ENCODE measurements at places on chromosomes 4 and X.

DNA sequence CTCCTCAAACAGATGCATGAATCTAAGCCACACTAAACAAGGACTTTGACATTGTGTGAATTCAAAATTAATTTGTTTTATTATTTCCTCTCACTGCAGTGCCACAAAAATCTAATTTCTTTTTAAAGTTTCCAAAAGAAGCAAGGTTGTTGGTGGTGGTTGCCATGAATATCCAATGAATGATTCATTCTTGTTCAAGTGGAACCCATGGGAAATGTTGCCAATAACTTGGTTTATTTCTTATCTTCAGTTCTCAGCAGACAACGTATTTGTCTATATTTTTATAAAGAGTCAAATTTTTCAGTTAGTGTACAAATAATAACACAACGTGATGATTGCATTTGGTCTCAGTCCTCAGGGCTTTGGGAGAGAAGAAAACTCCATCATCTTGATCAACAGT, 309.4 kb upstream of the NOCT start:
- DNase-seq, result no peak

- DNase-seq, result no peak
These were observed 110.1 kb upstream of the VEGFC start for GRCh38 chr4:176902710-176903323.

DNA sequence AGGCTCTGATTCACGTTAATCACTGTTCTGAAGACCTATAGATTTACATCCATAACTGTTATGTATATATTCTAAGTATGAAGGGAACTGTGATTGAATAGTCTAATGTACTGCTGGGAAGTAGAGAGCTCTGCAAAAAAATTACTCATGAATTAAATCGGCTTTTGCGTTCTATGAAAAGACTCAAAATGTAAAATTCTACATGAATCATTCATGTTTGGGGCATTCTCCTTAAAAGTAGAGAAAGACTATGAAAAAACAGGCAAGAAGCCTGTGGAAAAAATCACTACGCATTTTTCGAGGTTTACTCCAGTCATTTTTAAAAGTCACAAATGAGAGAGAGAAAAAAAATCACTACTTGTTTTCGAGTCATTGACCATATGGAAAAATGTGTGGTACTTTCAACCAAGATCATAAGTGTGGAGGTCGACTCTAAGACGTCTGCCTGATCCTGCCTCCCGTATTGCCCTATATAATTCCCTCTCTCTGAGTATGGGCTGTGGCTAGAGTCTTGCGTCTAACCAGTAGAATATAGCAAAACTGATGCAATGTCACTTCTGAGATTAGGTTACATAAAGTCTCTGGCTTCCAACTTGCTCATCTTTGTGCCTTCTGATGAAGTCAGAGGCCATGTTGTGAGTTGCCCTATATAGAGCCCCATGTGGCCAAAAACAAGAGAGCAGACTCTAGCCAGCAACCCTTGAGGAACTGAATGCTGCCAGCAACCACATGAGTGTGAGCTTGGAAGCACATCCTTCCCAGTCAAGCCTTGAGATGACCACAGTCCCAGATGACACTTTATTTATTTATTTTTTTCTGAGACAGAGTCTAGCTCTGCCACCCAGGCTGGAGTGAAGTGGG, 32.1 kb upstream of the VEGFD start:
- no peak for DNase-seq

GRCh38 chrX:30219372-30219771, 4.0 kb downstream of the MAGEB2 start:
- DNase-seq, result no peak

- no peak for DNase-seq
These were observed 55.8 kb downstream of the MAP9 start for GRCh38 chr4:155321006-155321405.

- DNase-seq, result peak; percentile 5
These were observed at the start of gene MGST2 for GRCh38 chr4:139665690-139666529. Gene MGST2 (plus strand): TSS chr4:139665819. CDS start chr4:139666020, 201 bp downstream.

- no peak for DNase-seq
These were observed 21.2 kb downstream of the L1CAM start for GRCh38 chrX:153864561-153865320.

DNA sequence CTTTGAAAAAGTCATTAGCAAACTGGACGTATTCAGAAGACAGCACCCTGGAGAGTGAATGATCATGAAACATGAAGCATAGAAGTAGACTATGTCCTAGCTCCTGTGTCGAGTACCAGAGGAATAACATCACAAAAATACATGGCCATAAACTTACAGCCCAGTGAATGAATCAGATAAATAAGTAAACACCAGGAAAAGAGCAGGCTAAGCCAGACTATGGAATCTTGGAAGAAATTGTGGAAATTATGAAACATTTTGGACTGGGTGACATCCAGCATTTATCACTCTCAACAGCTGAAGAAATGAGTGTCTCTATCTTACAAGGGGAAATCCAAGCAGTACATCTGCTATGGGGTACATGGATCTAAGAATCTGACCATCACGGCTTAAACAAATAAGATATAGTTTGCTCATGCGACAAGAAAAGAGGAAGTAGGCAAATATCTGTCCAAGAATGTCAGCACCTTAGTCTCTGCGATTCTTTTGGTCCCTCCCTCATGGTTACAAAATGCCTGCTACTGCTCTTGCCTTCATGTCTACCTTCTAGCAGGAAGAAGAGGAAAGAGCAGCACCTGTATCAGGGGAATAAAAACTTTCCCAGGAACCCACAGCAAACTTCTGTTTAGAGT, 481.5 kb downstream of the BCOR start:
- DNase-seq, result no peak

- DNase-seq, result no peak
These were observed 13.5 kb downstream of the SNCA start for GRCh38 chr4:89823416-89823815.

DNA sequence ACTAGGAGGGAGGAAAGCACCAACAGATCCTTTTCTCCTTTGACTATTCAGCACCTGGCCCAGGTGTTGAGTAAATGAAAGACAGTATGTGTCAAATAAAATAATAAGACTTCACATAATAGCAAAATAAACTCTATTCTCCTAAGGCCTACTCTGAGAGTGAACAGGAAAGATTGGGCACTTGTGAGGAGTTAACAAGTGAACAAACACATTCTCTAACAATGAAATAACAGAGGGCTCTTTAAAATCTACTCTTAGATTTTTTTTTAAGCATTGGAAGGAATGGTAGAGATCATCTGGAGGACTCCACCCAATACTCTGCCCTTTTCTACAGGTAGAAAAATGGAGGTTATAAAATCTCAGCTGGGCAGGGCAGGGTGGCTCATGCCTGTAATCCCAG, 39.1 kb upstream of the NOCT start:
- no peak for DNase-seq

- DNase-seq, result no peak
These were observed 34.2 kb upstream of the SULT1E1 start for GRCh38 chr4:69894186-69894585.

DNA sequence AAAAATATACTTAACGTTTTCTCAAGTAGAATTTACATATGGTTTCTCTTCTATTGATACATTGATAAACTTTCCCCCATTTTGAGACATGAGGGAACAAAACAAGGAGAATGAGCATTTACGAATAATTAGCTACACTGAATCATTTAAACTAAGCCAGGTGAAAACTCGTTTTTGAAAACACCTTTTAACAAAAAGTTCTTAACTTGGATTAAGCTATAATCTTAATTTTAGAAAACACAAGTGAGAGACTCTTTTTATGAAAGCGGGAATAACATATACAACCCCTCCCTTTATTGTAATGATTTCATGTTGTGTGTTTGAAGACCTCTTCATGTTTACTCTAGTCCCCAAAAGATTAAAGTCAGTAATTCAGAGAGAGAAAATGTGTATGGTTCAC, 20.1 kb downstream of the PDLIM3 start:
- no peak for DNase-seq

- DNase-seq, result no peak
These were observed 372.3 kb upstream of the F9 start for GRCh38 chrX:139158256-139158655.

DNA sequence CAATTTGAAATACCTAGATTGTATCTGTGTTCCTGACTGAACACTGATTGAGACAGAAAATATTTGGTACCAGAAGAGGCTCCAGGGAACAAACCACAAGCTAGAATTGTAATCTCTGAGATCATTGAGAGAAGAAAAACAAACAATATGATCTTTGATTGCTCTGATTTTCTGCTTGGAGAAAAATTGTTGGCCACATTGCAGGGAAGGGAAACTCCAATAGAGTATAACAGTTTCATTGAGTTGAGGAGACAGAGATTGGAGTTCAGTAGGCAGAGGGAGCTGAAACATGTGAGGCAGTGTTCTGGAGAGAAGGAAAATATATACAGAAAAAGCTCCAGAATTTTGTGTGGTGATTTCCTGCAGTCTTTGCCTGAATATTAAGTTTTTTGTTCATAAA, 158.2 kb downstream of the C4orf33 start:
- DNase-seq, result no peak

- no peak for DNase-seq
These were observed 169.7 kb downstream of the TMEM47 start for GRCh38 chrX:34487364-34487763.

DNA sequence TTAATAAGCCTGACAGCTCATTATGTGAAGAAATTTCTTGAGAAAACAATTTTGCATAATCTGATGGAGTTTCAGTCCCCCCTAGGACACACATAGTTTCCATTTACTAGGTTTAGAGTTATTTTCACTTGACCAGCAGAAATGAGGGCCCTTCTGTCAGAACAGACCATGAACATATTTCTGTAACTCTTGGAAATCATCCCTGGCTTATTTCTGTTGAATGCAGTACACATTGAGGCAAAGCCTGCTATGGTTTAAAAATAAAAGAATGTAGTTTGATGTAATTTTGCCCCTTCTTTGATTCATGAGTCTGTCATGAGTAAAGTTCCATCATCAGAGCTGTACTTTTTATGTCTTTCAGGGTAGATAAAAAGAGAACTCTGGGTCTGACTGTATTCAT, 104.6 kb upstream of the ETNPPL start:
- DNase-seq, result no peak

DNA sequence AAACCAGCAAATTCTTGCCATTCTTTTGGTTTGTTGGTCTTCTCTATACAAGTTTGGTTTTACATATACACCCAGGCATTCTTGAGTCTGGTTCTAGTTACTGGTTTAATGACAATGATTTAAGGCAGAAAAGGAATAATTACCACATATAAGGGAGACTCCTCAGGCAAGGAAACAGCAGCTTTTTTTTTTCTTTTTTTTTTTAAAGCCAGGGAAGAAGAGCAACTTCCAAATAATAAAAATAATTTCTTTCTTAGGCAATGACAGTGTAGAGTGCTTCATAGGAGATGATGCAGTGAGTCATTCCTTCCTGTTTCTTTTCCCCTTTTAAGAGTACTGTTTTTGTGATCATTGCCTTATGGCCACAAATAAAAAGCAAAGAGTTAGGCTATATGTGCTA, 289.7 kb downstream of the DKK2 start:
- no peak for DNase-seq

DNA sequence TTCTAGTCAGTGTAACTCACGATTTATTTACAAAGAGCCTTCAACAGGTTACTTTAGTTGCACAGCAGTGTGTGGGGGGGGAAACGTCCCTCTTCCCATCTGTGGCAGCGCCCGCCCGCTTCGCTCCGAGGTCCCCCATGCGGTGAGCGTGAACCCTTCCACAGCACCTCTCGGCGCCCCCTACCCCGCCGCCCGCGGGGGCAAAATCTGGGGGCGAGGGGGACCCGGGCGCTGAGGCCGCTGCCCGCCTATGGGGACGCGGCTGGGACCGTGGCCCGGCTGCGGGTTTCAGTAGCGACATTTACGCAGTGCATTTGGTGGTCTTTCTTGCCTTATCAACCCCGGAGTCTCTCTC, 6.4 kb downstream of the NKX6-1 start:
- DNase-seq, result no peak

DNA sequence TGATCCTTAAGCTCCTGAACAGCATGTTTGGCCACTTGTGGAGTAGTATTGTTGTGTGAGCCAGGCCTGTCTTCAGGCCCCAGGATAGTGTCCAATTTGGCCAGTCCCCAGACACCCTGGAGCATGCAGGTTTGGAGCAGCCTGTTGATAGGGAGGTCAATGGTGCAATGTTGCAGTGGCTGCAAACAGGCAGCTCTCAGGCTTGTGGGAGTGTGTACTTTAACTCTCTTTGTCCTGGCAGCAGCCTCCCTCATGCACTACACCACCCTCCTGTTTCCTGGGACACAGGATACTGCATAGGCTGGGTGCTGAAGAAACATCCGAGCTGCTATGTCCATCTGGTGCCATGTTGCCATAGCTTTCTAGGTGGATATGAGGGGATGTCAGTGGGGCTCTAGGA, 24.0 kb downstream of the TECRL start:
- no peak for DNase-seq

DNA sequence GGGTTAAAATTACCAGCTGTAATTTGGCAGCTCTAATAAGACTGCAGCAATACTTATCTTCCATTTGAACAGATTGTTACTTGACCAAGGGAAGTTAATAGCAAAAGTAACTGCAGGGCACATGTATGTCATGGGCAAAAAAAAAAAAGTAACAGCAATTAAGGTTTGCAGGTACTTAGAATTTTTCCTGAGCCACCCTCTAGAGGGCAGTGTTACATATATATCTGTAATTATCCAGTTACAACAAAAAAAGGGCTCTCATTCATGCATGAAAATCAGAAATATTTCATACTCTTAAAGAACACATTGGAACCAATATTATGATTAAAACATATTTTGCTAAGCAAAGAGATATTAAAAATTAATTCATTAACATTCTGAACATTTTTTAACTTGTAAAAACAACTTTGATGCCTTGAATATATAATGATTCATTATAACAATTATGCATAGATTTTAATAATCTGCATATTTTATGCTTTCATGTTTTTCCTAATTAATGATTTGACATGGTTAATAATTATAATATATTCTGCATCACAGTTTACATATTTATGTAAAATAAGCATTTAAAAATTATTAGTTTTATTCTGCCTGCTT, 25.1 kb downstream of the XIAP start:
- peak; percentile 49 for DNase-seq

GRCh38 chrX:65674204-65674893, 6.9 kb downstream of the MSN start:
- DNase-seq, result no peak

GRCh38 chr4:133147921-133148689, 989 bp upstream of the PCDH10 start:
- no peak for DNase-seq

- no peak for DNase-seq
These were observed 81.9 kb downstream of the FAM114A1 start for GRCh38 chr4:38949411-38950051.

DNA sequence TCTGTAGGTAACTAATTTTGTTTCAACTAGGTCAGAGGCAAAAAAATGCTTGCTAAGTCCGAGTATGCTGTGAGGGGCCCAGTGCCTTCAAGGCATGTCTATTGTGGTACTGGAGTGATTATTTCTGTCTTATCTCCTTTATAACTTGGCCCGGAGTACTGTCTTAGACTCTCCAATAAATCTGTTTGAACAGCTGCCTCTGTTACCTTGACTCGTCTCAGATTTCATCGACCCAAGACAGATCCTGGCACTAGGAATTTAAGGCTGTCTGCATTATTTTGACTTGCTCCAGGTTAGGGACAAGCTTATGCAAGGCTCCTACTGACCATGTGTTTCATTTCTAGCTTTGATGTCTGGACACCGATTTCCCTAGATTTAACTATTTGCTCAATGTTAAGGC, 41.1 kb upstream of the NKAP start:
- DNase-seq, result no peak

- DNase-seq, result no peak
These were observed 293.3 kb downstream of the ADGRL3 start for GRCh38 chr4:61493470-61493869.
